ENCODE measurements at places on chromosomes 11 and 22.

DNA sequence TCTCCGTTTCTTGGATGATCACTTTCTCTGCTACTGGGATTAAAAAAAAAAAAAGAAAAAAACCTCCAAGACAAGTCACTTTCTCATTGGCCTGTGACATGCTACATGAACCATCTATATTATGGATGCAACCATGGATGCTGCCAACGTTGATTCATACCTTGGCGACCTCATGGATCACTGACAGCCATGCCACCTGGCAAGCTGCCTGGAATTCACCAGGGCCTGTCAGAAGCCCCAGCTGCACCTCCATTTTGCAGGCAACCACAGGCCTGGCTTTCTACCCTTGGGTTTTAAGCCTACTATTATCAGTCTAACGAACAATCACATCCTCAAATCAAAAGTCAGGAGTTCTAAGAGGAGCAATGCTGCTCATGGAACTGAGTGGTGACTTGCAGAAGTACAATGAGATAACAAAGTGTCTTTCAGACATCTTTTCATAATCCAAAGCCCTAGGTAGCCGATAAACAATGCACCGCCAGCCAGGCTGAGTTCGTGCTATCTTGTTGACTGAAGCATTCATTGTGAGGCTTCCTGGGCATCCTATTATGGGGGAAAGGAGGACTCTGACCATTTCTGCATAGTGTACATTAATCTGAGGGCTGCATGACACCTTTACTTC is 48.0 kb upstream of the CADM1 start:
- DNase-seq, result no peak

DNA sequence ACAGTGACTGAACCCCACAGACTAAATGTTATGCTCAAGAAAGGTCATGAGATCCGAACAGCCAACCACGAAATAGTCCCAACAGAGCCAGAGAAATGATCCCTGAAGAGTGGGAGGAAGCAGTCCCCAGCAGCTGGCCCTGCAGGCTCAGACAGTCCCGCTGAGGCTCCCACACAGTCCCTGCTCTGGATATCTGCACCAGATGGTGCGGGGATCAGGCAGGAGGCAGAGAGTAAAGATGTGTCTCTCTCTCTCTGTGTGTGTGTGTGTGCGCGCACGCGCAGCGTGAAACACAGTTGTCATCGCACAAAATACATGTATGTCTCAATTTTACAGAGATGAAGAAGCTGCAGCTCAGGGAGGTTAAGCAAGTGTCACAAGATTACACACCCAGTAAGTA is 27.9 kb downstream of the GUCY1A2 start:
- DNase-seq, result no peak

GRCh38 chr22:24355574-24355973 is 71.8 kb upstream of the ADORA2A start:
- no peak for DNase-seq

DNA sequence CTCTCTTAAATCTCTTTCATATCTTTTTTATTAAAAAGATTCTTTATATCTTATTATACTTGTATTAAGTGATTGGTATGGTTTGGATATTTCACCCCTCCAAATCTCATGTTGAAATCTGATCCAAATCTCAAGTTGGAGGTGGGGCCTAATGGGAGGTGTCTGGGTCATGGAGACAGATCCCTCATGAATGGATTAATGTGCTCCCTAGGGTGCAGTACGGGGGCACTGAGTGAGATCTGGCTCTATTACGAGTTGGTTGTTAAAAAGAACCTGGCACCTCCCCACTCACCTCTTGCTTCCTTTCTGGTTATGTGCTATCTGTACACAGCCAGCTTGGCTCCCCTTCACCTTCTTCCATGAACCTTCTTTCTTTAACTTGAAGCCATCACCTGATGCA is 149.6 kb downstream of the CWF19L2 start:
- no peak for DNase-seq

DNA sequence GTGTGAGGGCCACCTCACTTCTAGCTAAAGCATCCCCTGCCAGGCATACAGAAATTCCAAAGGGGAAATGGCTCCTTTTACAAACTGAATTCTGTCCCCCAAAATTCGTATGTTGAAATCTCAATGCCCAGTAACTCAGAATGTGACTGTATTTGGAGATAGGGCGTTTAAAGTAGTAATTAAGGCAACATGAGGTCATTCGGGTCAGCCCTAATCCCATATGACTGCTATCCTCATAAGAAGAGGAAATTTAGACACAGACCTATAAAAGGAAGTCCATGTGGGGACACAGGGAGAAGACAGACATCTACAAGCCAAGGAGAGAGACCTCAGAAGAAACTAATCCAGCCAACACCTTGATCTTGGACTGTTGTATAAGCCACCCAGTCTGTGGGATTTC is 119.1 kb downstream of the CHST1 start:
- DNase-seq, result no peak

GRCh38 chr22:30790366-30790765 is 95.7 kb downstream of the OSBP2 start:
- no peak for DNase-seq

- no peak for DNase-seq
These were observed 26.4 kb upstream of the ADORA2A start for GRCh38 chr22:24400726-24401596.

DNA sequence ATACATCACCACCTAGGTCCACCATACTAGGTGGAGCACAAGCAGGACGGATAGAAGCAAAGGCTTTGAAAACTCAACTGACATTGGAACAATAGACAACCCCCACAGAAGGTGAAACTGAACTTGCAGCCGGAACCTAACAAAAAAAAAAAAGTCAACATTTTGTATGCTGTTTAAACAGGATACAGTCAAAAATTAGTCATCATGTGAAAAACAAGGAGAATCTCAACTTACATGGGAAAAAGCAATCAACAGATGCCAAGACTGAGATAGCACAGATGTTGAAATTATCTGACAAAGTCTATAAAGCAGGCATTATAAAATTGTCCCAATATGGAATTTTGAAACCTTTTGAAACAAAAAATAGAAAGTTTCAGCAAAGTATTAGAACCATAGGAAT is 123.8 kb downstream of the RAB38 start:
- DNase-seq, result no peak
